ENCODE measurements at places on chromosomes 7 and 10.
A peak's percentile ranks its signal among the peaks of the same experiment; 100 is the strongest.

DNA sequence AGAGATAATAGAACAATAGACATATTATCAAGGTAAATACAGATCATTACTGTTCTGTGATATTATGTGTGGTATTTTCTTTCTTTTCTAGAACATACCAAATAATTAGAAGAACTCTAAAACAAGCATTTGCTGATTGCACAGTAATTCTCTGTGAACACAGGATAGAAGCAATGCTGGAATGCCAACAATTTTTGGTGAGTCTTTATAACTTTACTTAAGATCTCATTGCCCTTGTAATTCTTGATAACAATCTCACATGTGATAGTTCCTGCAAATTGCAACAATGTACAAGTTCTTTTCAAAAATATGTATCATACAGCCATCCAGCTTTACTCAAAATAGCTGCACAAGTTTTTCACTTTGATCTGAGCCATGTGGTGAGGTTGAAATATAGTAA is 185.5 kb downstream of the CFTR start:
- peak; percentile 35 for DNase-seq

DNA sequence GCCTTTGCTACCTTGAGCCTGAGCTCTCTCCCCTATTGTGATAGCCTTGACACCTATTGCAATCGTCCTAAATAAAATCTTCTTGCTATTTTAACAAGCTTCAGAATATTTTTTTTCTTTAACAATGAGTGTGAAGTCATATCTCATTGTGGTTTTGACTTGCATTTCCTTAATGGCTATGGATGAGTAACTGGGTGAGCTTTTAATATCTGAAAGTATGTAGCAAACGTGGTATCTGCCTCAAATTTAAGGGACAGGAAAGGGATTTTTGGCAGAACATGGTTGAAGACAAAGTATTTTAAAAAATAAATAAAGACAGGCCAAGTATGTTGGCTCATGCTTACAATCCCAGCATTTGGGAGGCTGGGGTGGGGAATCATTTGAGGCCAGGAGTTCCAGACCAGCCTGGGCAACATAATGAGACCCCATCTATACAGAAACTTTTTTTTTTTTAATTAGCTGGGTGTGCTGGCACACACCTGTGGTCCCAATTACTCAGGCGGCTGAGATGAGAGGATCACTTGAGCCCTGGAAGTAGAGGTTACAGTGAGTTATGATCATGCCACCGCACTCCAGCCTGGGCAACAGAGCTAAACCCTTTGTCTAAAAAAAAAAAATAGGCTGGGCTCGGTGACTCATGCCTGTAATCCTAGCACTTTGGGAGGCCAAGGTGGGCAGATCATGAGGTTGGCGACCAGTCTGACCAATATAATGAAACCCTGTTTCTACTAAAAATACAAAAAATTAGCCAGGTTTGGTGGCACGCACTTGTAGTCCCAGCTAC is 319.3 kb upstream of the NRP1 start:
- peak; percentile 41 for DNase-seq

GRCh38 chr7:74708569-74709275 is 51.2 kb downstream of the GTF2I start:
- DNase-seq, result no peak

GRCh38 chr7:23925088-23925487 is 215.1 kb downstream of the STK31 start:
- no peak for DNase-seq

GRCh38 chr7:37545619-37546534 is 97.2 kb upstream of the ELMO1 start:
- DNase-seq, result no peak

DNA sequence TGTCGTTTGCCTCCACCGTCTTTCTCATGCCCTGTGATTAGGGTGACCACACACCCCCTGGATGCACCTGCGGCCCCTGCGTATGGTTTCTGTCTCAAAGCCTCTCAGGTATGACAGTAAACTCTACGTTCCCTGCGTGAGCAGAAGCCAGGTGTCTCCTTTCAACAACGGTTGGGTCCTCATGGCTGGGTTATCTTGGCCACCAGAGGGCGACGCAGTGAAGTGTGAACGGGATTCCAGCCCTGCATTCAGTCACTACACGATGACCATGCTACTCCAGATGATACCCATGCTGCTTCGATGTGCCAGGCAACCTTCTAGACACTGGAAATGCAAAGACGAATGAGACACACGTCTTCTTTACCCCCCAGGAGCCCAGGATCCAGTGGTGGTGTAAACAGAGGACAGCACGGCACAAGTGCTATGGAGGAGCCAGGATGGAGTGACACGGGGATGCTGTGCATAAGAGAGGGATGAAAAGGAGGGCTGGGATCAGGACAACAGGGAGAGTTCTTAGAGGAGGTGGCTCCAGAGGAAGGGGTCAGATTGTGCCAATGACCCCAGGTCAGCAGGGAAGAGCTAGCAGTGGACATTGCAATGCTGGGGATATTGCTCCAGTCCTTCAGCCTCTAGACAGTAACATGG is 228.1 kb upstream of the PFKP start:
- DNase-seq, result peak; percentile 9

- DNase-seq, result no peak
These were observed 197.9 kb downstream of the MBL2 start for GRCh38 chr10:52574697-52575096.

- no peak for DNase-seq
These were observed 146.5 kb upstream of the MEOX2 start for GRCh38 chr7:15832996-15833395.

DNA sequence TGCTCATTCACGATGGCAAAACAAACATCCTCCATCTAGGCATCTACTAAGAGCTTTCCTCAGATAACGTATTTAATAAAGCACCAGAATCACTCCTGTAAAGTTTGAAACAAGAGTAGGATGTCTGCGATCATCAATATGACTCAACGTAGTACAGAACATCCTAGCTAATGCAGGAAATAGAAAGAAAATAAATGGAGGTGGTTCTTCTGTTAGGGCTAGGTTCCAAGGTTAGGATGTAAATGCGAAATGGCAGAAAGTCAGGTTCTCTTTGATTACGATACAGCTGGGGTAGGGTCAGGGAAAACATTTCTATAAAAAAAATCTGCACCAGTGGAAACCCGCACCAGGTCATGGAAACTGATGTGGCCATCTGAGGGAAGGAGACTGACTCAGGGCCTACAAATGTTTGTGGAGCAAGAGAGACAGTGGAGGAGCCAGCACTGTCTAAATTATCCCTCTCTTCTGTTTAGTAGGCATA is 29.1 kb downstream of the CCDC6 start:
- DNase-seq, result no peak

- peak; percentile 86 for DNase-seq
These were observed 21.8 kb downstream of the REEP3 start for GRCh38 chr10:63542835-63543575.

GRCh38 chr10:49612513-49613164 is 1.2 kb upstream of the CHAT start:
- DNase-seq, result no peak

- no peak for DNase-seq
These were observed 37.4 kb downstream of the BLNK start for GRCh38 chr10:96233959-96234358.

DNA sequence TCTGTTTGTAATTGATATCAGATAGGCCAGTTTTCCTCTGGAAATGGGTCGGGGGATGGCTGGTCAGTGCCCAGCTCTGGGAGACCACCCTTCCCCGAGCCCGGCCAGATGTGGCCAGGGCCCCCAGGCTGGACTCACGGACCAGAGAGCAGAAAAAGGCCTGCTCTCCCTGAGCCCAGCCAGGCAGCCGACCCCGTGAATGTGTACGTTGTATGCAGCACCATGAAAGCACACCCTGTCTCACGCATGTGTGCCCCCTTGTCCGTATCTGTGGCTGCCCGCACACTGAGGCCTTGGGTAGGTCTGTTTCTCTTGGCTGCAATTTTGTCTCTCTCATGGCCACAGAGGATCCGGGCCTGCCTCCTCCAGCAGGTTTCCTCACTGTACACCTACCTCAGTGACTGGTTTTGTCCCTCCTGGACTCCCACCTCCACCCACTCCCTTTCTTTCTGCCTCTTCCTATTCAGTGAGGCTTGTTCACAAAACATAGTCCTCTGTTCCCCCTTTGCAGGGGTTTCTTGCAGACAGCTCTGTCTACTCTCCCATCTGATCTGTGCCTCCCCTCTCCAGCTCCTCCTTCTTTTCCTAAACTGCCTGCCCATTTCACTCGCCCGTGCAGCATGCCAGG is 23.6 kb upstream of the ANKRD2 start:
- no peak for DNase-seq

DNA sequence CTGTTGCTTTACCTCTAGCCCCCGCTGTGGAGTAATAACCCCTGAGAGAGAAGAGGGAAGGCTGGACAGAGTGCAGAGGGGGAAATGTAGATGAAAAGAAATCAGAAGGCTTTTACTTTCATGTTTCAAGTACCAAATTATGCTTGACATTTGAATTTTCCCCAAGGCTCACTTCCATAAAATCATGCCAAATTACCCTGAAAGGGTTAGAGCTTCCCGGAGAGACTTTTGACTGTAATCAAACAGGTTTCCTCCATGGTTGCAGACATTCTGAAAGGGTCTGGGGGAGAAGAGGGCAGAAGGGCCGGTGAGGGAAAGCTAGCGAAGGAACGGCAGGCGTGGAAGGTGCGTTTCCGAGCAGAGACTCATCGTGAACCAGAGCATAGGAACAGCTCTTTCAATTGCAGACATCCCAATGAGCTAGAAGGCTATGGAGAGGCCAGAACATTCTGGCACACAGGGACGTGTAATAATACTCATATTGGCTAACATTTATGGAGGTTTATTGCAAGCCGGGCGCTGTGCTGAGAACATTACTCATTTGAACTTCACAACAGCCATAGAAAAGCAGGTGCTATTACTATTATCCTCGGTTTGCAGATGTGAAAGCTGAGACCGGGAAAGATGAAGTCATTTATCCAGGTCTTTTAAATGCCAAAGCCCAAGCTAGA is 620.8 kb upstream of the AUTS2 start:
- DNase-seq, result no peak

DNA sequence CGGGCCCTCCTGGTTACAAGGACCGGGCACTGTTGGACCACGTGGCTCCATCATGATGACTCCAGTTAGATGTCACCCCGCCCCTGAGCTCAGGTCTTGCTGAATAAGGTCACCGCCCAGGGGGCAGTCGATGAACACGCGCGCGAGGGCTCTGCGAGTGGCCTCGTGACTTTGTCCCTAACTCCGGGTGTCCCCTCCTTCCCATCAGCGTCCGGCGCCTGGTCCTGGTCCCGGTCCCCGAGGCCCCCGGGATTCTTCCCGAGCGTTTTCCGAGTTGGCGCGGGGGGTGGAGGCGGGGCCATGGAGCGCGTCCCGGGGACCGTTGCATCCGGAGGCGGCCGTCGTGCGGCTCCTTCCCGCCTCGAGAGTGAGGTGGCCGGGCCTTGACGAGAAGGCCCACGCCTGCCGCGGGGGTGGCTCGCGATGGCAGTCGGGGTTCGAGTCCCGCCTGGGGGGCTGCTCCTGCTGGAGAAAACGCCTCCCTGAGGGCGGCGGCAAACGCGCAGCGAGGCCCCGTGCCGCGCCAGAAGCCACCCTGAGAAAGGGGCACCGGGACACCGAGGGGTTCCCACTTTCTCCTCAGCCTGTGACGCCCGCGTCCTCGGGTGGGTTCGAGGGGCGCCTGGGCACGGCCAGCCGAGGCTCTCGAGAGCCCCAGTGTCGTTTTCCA is 569 bp upstream of the NPTX2 start:
- no peak for DNase-seq

GRCh38 chr10:92688927-92689662 is 660 bp upstream of the HHEX start:
- no peak for DNase-seq

DNA sequence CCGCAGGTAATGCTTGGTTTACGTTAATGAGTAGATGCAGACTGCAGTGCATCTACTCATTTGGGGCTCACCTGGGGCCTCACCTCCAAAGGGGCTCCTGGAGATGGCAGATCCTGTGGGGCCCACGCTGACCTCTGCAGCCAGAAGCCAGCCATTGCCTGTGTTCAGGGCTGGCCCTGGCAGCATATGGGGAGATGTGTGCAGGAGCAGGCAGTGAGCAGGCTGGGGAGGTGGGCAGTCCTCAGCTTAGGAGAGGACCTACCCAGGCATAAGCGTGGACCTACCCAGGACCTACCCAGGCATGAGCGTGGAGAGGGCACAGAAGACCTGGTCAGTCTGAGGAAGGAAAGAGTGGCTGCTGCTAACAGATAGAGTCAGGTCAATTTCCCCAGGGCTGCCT is 178.5 kb downstream of the PTPRN2 start:
- no peak for DNase-seq

DNA sequence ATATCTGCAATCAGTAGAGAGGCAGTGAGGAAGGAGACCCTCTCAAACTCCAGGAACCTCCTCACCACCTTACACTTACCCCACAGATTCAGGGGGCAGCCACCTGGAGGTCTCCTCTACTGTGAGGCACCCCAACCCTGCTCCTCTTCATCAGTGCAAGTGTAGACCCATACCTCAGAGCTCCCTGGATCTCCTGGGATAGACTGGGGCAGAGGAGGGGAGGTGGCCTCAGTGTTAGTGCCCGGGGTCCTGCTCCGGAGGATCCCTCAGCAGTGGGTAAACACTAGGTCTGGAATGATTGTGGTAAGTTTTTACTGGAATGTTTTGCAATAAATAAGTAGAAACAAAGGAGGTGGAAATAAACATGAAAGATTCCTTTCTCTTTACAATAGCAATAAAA is 31.1 kb downstream of the ANTXRL start:
- no peak for DNase-seq

- DNase-seq, result no peak
These were observed 158.6 kb downstream of the NRF1 start for GRCh38 chr7:129769866-129770808.

DNA sequence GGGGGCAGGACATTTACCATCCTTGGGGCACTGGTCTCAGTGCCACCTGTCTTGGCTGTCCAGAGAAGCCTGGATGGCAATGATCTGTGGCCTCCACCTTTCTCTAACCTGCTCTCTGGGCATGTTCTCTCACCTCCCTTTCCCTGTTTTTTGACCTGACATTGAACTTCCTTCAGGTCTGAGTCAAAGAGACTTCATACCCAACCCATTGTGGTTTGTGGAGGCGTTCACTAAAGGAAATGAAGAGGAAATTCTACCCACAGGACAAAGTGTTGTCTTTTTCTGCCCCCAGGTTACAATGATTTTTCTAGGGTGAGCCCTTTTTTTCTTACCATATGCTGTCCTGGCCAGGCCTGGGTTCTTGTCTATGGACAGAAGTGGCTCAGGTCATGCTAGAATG is 76.6 kb downstream of the CYP26A1 start:
- DNase-seq, result peak; percentile 70

DNA sequence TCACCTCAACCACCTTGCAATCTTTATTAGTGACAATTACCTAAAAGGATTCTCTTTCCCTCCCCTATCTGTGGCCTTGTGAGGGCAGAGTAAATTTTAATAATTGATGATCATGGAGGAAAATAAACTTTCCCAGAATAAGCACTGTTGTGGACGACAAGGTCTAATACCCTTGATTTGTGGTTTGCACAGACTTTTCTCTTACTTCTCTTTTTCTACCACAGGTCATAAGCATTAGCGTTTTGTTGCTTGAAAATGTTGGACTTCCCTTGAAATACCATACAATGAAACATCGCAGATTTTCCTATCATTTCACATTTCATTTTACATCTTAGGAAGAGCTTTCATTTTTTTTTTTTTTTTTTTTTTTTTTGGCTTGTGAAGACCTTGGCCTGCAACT is 188.1 kb upstream of the TMEM72 start:
- DNase-seq, result no peak
